ENCODE measurements at places on chromosomes 6 and 20.
A peak's percentile ranks its signal among the peaks of the same experiment; 100 is the strongest.

GRCh38 chr20:286508-286907 lies 4.0 kb downstream of the C20orf96 start:
- DNase-seq, result no peak

DNA sequence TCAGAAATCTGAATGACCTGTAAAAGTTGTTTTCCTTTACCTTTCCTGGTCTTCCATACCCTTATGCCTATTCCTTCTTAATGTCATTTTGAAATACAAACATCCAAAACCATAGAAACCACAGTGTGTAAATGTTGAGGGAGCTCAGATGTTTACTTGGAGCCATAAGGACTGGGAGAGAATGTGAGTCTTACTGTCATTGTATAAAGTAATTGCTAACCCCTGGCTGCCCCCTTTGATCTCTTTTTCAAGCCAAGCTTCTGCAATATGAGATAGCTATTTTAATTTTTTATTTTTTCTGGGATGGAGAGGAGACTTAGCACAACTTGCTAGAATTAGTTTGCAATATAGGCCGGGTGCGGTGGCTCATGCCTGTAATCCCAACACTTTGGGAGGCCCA lies 124.4 kb upstream of the AKIRIN2 start:
- no peak for DNase-seq

DNA sequence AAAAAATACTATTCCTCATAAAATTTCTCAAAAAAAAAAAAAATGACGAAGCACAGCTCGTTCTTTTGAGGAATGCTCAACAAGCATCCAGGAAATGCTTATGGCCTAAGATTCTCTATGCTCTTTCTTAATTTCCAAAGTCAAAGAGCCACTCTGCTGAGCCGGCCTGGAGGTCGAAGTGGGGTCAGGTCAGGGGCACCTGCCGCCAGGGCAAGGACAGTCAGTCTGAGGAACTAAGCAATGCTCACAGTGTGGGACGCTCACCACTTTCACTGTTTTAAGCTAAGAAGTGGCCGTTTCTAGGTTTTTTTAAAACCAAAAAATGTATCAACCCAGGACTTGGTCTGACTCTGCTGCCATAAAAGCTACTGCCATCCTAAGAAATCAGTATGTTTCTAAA lies 17.3 kb downstream of the YTHDF1 start:
- DNase-seq, result no peak

- no peak for DNase-seq
These were observed 68.6 kb downstream of the ZDHHC14 start for GRCh38 chr6:157449610-157450009.

- no peak for DNase-seq
These were observed 1.6 kb upstream of the SNX9 start for GRCh38 chr6:157821342-157822033.

DNA sequence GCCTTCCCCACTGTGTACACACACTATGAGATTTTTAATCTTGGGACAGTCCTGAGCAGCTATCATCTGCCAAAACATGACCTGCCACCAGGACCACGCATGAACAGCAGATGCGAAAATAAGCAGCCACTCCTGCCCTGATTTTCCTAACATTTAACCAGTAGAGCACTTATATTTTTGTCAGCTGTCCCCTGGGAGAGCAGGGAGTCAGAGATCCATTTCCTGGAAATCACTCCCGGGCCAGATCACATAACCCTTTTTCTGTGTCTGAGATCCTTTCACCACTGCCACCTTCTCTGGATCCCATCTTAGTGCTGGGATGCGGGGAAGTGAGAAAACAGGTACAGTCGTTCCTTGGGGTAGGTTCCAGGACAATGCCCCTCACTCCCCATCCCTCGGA lies 5.7 kb downstream of the SDCBP2 start:
- DNase-seq, result no peak

- peak; percentile 60 for DNase-seq
These were observed 58.7 kb upstream of the SLC2A12 start for GRCh38 chr6:134111062-134111677.

- no peak for DNase-seq
These were observed 19.8 kb downstream of the GLP1R start for GRCh38 chr6:39068391-39068790.

DNA sequence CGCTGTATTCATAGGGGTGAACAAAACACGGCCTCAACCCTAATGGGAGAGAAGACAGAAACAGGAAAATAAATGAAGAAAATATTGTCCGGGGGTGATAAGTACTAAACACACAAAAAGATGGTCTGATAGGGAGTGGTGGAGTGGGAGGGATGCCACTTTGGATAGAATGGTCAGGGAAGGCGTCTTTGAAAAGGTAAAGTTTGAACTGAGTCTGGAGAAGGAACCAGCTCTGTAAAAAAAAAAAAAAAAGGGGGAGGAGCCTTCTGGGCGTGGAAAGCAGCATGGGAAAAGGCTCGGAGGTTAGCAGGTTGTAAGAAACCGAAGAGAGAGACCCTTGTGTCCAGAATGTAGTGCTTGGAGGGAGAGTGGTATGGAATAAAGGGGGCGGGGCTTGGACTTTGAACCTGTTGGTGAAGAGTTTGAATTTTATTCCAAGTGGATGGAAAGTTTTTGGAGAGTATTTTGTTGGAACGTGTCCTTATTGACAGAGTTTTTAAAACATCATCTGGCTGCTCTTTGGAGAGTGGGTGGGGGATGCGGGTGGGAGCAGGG lies 1.8 kb downstream of the CHMP4B start:
- DNase-seq, result peak; percentile 14

DNA sequence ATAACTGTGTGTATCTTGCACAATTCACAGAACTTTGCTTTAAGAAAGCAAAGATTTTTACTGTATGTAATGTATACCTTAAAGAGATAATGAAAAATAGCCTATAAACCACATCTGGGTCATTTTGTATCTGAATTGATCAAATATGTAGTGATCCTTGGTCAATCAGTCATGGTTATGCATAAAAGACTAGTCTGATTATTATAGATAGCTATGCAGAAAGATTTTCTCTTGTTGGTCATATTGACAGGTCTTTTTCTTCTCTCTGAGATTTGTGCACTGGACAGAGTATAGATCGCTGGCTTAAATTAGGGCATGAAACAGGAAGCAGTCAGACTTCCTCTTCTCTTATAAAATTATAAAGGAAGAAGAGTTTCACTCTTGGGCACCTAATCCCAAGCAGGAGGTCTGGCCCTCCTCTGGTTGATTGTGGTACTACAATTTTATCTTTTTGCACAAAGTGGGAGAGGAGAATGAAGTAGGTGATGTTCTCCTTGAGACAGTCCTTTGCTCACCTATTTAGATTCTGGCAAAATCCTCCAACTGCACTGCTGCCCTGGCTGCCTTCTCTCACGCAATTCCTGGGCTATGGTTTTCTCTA lies 380.9 kb upstream of the RGS17 start:
- peak; percentile 21 for DNase-seq

GRCh38 chr20:830011-830521 lies 3.4 kb upstream of the FAM110A start:
- DNase-seq, result peak; percentile 45

GRCh38 chr20:62668441-62669027 lies 26.2 kb downstream of the SLCO4A1 start:
- no peak for DNase-seq

DNA sequence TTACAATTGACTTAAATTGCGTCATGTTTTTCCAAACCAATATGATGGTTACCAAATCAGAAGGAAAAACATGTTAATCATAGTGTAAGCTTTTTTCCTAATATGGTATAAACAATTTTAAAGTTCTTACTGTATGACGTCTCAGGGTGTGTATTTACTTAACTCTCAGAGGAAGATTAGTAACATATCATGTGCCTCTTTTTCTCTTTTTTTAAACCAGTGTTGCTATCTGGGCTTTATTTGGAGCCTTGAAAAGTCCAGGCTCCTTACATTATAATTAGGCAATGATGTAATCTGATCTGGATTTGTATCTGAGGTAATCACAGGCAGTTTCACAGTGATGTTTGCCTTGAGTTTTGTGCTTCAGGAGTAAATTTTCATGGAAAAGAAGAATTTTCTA lies 20.4 kb upstream of the RAB23 start:
- no peak for DNase-seq

DNA sequence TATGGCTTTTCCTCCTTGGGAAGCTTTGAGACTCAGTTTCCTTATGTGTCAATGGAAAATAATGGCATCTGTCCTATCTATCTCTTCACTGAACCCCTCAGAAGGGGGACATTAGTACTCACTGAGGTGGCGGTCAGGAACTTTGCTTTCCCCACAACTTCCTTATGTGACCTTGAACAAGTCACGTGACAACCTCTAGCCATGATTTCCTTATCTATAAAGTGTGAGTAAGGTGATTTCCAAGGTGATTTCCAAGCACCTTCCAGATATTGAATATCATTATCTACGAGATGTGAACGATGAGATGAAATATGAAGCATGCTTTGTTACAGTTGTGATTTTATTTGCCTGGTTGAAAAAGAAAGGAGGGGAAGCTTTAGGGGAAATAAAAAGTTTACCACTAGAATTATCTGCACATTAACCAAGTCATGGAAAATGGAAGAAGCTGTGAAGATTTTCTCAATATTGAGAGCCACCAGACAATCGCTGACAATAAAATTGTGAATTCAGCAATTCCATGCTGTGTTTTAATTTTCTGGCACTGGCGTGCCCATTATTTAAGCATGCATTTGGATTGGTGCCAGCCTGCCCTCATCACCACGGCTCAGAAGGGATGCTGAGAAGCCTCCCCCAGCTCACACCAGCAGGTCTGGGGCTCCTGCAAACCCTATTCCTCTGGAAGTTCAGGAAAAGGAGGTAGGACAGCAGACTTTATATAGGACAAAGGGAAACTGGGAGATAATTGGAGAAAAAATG lies 255.3 kb downstream of the CD83 start:
- DNase-seq, result no peak

GRCh38 chr6:36318690-36319435 lies 17.8 kb downstream of the BNIP5 start:
- DNase-seq, result no peak

DNA sequence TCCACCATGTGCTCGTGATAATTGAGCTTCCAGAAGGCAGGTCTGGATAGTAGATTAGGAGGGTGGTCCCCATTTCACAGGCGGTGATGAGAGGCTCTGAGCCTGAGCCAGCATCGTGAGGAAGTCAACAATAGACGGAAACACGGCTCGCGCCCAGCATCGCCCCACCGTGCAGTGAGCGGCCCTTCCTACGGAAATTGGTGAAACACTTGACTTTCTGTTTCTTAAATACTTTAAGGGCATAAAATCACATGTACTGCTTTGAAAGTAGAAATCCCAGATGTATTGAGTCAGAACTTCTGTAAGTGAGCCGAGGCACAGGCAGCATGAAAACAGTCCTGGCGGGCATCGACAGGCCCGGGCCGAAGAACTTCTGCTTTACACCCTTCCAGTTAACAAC lies 4.3 kb upstream of the KIF25 start:
- no peak for DNase-seq

- no peak for DNase-seq
These were observed 59.3 kb downstream of the KIF6 start for GRCh38 chr6:39665861-39666260.

DNA sequence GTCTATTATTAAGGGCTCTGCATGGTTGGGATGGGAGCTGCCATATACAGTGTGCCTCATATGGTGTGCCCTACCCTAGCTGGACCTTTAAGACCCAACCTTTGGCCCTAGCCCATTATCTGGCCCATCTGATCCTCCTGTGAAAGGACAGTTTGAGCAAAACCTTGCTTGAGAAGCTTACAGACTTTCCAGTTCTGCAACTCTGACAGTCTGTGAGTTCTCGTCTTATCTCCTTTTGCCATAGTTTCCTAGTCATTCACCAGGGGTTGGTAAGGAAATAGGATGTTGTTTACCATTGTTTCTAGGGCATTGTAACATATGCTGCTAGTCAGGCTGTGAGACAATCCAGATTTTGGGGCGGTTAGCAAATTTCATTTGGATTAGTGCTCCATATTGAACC lies 17.2 kb downstream of the CTNNBL1 start:
- no peak for DNase-seq

- DNase-seq, result no peak
These were observed 99.5 kb upstream of the SUPT3H start for GRCh38 chr6:45477278-45477677.

DNA sequence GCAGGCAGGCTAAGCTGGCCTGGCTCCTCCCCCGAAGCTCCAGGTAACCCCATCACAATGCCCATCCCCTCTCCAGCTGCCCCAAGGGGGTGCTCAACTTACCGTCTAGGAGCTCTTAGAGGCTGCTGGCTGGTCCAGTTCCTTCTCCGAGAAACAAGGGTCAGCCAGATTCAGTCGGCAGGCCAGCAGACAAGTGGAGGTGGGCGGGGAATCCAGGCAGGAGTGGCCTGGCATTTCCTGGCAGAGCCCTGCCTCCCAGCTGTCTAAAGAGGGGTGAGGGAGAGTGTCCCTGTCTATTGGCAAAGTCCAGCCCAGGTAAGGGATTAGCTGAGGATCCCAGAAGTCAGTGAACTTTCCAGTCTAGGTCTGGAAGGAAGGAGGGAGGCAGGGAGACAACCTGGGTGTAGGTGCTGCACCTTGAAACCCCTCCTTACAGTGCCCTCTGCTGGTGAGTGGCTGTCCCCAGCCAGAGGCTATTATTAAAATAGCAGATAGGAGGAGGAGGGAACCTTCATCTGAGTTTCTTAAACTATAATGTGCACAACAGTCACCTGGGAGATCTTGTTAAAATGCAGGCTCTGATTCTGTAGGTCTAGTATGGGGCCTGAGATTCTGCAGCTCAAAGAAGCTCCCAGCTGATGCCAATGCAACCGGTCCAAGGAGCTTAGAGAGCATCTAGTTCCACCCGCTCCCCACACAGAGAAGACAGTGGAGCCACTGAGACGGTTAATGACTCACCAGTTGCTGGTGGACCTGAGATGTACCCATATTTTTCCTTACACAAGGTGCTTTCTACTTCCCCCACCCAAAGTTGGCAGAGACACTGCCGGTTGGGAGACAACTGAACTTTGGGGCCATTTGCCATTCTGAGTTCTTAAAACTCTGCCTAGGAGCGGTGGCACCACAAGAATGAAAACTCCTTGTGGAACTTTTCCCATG lies at the start of gene UNC5CL:
TSS of gene UNC5CL (minus strand) at position 162 of the 939 bp plus-strand sequence. CDS start 4,147 bp downstream, outside the sequence.
- no peak for DNase-seq

DNA sequence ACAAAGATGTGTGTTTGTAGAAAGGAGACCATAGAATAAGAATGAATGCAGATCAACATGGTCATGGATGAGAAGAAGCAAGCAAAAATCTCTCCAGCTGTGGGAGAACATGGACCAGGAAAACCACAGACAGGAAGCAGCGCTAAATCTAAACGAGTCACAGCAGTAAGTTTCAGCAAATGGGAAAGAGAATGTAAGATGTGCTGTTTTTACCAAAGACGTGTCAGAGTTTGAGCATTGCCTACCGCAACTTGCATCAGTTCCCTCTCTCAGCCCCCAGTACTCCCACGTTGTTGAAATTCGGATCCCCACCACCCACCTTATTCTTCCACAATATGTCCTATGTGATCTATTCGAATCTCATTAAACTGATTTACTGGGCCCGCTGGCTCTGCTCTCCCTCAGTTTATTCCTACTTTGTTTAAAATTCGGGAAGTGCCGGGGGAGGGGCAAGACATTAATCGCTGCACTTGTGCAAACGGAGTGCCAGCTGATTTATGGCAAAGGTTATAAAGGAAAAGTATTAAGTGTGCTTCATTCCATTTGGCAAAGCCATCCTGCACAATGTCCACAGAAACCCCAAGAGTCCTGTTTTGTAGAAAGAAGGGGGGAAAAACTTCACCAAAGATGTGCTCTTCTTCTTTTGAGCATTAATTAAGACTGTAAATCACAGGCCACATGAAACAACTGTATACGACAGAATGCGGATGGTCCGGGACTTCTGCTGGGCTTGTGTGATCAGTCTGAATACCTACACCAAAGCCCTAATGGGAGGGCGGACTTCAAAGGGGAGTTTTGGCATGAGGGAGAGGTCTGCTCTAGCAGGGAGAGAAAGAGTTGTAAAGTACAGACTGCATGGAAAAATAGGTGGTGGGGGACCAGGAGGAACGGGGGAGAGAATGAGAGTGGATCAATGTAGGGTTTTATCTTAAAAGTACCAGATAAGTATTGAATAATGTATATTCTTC lies 59.1 kb upstream of the PRDM1 start:
- no peak for DNase-seq
